Brain microvascular endothelial cell (primary cell): ENCODE measurements at places on chromosomes 13 and 19.
A peak's percentile ranks its signal among the peaks of the same experiment; 100 is the strongest.

GRCh38 chr19:7460562-7460966 lies 28.3 kb downstream of the PEX11G start:
- DNase-seq, result peak; percentile 66

DNA sequence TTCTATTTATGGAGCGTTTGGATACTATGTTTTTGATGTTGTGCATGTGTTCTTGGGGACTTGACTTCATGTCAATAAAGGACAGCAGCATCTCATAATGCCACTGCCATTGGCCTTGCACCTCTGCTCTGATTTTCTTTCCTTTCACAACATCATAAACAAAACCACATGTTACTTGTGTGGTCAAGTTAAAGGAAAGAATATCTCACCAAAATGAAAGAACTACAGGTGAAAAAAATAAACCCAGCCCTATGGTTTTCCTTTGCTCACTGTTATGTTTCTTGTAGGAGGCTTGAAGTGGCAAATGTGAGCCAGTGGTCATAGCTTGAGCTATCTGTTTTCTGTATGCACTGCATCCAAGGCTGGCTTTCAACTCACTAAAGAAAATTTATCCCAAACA lies 240.4 kb downstream of the KCNRG start:
- no peak for DNase-seq

DNA sequence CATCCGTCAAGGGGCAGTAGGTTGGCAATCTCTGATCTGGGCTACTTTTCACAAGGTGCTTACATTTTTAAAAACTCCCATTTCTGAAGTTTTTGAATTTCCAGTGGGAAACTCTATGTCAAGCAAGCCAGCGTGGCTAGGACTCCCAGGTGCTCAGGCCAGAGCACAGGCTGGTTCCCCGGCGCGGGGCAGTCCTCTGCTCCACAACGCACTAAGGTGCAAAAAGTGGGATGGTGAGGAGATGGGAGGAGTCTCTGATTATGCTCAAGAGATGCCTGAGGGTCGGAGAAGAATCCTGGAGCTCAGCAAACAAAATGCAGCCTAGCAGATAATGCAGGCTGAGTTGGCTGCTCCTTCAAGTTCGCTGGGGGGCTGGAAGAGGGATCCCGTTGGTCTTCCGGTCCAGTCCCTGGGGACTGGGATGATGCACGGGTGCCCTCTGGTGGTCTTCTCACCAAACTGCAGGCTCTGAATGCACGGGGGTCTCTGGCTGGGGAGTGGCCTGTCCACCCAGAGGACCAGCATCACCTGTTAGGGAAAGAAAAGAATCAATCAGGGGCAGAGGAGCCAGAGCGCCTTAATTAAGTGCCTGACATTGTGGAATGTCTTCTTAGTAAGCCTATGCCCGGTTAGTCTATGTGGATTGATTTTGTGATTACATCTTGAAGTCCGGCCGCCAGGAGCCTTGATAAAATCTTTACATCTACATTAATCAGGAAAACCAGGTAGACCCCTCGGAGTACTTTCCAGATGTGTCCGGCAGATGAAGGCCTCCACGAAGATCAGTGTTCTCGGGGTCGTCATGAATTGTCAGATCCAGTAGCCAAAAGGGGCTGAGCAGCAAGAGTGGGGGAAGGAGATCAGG lies 244.4 kb upstream of the MAB21L1 start:
- peak; percentile 12 for DNase-seq

DNA sequence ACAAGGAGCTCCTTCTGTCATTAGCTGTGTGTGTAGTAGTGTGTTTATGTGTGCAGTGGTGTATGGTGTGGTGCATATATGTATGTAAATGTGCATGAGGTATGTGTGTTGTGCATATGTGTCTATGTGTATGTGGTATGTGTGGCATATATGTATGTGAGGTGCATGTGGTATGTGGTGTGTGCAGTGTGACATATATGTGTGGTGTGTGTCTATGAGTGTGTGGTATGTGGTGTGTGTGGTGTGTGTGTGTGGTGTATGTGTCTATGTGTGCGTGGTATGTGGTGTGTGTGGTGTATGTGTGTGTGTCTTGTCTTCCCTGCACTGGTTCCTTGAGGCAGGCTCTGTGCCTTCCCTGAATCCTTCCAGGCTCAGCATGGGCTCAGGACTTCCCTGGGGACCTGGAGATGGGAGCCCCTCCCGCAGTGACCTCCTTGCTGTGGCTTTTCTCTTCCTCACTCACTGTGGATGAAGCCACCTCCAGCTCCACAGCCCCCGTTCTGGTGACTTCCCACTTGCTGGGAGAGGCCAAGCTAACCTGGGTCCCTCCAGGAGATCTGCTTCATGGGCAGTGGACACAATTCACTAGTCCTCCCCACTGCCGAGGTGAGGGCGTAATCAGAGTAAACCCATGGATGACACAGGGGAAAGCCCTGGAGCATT lies 64.2 kb downstream of the CCDC70 start:
- DNase-seq, result no peak

- no peak for DNase-seq
Measured at GRCh38 chr13:91200486-91200885, 147.0 kb upstream of the MIR17HG start.

DNA sequence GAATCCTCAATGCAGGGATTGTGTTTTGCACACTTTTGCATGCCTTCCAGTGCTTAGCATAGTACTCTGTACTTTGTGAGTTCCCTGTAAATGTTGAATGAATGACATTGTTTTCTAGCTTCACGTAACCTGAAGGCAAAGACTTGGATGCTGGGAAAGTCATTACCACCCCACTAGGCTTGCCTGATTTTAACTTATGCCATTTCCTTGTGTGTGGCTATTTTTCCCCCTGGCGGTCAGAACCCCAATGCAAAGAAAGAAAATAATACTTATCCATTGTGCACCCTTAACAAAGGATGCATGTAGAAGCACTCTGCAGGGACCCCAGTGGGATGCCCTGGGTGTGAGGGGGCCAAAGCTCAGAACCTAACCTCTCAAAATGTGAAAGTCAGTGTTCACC lies 1.2 kb upstream of the ENOX1 start:
- peak; percentile 65 for DNase-seq

GRCh38 chr13:104798486-104798885 lies 1732.3 kb upstream of the SLC10A2 start:
- no peak for DNase-seq

DNA sequence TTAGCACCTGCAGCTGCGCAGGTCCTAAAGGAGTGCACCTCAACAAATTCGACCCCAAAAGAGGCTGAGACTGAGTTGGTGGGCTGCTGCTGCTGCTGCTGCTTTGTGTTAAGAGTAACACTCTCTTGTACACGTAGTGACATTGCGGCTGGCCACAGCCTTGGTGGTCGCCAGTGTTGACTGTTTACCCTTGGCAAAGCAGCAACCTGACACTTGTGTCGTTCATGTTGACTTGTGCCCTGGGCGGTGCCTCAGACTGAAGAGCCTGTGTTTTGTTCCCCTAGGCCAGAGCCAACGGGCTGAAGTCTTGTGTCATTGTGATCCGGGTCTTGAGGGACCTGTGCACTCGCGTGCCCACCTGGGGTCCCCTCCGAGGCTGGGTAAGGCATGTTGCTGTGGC lies 22.4 kb upstream of the QTRT1 start:
- DNase-seq, result no peak

- DNase-seq, result no peak
Measured at GRCh38 chr13:66576381-66576780, 653.8 kb downstream of the PCDH9 start.

- DNase-seq, result no peak
Measured at GRCh38 chr13:111044087-111044830, 70.9 kb upstream of the ARHGEF7 start.

- DNase-seq, result no peak
Measured at GRCh38 chr13:91882918-91883317, 484.5 kb downstream of the GPC5 start.

DNA sequence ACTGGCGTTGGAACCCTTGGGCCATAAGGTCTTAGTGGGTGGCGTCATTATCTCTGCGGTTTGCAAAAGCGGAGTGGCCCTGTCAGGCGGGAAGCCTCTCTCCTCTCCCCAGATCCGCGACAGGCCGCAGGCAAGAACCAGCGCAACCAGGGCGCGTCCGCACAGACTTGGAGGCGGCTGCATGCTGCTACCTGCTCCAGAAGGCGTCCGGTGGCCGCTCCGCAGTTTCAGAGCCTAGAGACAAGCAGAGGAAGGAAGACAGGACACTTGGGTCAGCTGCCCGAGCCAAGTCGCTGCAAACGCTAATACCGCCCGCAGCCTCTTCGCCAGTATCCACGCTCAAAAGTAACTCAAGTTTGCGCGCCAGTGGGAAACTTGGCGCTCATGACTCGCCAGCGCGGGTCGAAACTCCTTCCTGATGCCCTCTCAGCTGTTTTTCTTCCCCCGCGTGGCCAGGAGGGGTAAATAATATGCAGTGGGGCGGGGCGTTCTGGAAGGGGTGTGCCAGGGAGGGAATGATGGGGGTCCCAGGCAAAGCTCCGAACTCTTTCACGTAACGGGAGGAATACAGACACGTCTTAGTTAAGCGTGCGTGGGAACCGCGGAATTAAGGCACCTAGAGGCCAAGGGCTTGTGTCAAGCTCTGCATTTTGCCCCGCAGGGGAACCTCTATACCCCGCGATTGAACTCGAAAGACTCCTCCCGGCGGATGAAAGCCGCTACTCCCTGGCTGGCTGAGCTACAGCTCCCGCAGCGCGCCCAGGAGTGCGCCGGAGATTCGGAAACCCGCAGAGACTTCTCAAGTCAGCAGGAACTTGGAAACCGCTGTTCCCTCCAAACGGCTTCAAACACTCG lies at the start of gene EDNRB:
TSS of gene EDNRB (minus strand) at position 441 of the 855 bp plus-strand sequence. CDS start at position 183, 258 bp downstream.
- DNase-seq, result peak; percentile 20

GRCh38 chr19:46451352-46451751 lies 20.0 kb downstream of the PNMA8A start:
- DNase-seq, result no peak

- no peak for DNase-seq
Measured at GRCh38 chr19:15107061-15108010, at the start of gene SYDE1. SYDE1 (plus strand) TSS chr19:15107401; CDS start chr19:15107434, 33 bp downstream.

DNA sequence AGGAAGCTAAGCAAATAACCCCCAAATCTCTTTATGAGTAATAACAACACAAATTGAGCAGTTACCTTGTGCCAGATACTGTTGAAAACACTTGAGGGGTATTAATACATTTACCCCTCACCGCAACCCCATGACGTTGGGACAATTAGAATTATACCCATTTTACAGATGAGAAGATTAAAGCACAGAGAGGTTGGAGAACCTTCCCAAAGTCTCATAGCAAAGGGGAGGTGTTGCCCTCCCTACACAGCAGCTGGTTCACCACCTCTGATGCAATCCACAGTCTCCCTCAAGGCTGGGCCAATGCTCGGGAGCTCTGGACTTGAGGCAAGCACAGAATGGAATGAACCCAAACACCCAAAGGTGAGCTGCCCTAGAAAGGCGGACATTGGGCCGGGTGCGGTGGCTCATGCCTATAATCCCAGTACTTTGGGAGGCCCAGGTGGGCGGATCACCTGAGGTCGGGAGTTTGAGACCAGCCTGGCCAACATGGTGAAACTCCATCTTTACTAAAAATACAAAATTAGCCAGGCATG lies 3.9 kb upstream of the CCNE1 start:
- DNase-seq, result no peak

GRCh38 chr13:82878536-82878935 lies 1003.7 kb downstream of the SLITRK1 start:
- no peak for DNase-seq

GRCh38 chr19:49421039-49421877 lies 2.0 kb downstream of the PTH2 start:
- peak; percentile 49 for DNase-seq

DNA sequence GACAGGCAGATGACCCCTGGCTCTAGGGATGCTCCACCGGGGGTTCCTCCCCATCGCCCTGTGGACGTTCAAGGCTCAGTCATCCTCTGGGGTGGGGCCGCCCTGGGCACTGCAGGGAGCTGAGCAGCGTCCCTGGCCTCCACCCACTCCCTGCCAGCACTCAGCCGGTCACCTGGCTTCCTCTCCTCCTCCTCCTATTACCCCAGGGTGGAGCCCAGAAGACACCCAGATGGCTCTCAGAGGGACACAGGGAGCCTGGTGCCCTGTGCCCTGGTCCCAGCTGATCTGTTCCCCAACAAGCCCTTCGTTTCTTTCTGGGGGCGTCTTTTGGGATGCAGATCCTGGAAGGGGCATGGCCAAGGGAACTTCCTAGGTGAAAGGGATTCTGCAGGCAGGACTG lies 3.7 kb upstream of the MKNK2 start:
- no peak for DNase-seq

- DNase-seq, result peak; percentile 56
Measured at GRCh38 chr13:43544011-43544410, 242.8 kb downstream of the ENOX1 start.

DNA sequence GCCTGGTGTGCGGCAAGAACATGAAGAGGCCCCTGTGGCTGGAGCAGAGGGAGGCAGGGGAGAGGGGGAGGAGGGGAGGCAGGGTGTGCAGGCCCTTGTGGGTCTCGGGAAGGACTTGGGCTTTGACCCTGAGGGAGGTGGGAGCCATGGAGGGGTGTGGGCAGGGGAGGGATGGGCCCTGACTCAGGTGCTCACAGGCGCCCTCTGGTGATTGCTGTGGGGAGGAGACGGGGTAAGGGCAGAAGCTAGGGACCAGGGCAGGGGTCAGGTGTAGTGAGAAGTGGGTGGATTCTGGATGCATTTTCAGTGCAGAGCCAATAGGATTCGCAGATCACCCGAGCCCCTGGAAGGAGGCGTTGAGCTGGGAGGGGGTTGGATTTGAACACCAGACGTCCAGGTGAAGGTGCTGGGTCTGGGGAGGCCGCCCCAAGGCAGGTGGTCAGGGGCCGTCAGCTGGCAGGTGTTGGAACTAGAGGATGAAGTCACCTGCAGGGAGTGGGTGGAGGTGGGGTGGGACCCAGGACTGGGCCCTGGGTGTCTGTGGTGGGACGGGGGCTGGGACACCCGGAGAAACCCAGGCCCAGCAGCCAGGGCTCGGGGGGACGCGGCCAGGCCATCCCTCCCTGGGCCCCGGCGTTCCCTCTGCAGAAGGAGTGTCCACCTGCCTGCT lies 185.4 kb downstream of the KDM4B start:
- DNase-seq, result no peak

GRCh38 chr13:40657951-40658350 lies 8.5 kb downstream of the FOXO1 start:
- DNase-seq, result peak; percentile 34

- no peak for DNase-seq
Measured at GRCh38 chr13:43725460-43725859, 61.3 kb downstream of the ENOX1 start.

DNA sequence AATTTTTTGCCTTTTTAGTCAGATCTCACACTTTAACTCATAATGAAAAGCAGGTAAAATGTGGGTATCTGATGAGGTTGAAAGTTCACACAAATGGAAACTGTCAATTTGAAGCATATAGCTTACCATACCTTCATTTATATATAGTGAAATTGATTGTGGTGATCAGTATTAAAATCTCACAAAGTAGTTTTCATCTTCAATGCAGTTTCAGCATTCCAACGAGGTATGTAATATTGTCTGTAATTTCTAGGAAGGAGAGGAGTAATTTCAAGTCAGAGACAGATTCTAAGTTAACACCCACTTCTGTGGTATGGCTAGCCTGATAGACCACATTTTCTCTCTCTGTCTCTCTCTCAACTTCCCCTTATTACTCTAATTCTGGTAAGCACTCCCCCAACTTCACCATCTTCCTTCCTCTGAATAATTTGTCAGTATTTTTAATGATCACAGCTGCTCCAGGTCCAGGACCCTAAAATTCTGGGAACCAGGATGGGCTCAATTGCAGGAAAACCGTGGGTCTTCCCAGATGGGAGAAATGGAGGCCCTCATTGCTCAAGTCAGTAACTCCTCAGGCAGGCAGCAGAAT lies 455.7 kb downstream of the FGF9 start:
- no peak for DNase-seq
